Suppressor macrophage (primary cell): ENCODE measurements at places on chromosomes 6 and 20.
A peak's percentile ranks its signal among the peaks of the same experiment; 100 is the strongest.

DNA sequence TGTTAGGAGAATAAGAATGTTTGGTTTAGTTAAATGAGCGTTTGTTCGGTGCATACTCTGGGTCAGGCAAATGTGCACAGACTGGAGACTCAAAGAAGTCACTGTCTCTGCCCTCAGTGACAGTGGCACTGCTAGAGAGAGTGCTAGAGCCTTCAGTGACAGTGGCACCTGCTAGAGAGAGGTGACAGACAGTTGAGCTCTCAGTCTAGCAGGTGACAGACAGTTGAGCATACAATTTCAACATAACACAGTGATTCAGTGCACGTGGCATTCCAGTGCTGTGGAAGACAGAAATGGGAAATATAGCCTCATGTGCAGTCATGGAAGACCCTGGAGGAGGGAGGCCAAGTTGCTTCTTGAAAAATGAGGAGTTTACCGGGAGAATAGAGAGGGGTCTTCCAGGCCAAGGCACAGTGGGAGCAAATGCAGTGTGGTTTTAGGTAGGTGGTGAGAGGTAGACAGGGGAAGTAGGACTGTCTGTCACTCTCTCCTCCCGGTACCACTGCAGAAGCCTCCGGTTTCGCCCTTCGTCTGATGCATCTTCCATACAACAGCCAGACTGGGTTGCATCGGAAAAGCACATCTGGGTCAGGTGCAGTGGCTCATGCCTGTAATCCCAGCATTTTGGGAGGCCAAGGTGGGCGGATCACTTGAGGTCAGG is 107.9 kb upstream of the CLDN20 start:
- DNase-seq = no peak

DNA sequence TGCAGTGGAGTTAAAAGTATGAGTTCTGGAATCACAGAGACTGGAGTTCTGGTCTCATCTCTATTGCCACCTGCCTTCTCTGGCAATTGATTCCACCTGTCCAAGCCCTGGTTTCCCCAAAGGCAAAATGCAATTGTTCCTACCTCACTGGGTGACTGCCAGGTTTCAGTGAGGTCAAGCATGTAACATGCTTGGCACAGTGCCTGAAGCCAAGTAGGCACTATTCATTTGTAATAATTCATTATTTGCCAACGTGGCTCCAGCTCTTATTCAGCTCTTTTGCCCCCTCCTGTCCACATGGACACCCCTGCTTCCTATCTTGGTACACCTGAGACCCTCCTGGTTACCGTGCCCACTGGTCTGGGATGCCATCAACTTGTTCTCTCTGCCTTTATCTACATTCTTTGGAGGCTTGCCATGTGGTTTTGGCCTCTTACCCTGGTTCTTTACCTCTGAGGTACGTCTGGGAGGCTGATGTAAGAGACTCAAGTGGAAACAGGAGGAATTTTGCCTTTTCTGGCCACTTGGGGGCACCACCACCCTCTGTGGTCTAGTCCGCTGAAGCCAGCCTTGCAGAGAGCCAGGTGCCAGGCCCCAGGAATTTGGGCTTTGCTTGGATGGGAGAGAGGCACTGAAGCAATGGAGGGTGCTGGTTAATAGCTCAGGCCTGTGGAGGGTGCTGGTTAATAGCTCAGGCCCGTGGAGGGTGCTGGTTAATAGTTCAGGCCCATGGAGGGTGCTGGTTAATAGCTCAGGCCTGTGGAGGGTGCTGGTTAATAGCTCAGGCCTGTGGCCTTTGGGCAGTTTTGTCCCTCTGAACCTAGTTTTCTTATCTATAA is 1.7 kb downstream of the KCNK15 start:
- DNase-seq = peak; percentile 73

DNA sequence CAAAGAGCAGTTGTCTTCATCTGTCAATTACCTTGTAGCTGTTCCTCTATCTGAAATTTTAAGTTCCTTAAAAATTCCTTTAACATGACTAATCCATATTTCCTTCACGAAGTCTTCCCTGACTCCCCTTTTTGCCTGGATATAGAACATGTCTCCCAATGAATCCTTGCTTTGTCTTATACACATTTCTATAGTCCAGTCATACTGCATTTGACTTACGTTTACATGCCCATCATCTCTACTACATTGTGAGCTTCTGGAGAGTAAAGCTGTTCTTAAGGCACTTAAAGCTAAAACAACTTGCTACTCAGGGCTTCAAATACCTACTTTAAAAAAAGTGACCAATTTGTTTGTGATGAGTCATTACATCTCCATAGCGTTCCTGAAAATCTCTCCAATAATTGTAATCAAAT is 4.9 kb downstream of the REV3L start:
- no peak for DNase-seq

DNA sequence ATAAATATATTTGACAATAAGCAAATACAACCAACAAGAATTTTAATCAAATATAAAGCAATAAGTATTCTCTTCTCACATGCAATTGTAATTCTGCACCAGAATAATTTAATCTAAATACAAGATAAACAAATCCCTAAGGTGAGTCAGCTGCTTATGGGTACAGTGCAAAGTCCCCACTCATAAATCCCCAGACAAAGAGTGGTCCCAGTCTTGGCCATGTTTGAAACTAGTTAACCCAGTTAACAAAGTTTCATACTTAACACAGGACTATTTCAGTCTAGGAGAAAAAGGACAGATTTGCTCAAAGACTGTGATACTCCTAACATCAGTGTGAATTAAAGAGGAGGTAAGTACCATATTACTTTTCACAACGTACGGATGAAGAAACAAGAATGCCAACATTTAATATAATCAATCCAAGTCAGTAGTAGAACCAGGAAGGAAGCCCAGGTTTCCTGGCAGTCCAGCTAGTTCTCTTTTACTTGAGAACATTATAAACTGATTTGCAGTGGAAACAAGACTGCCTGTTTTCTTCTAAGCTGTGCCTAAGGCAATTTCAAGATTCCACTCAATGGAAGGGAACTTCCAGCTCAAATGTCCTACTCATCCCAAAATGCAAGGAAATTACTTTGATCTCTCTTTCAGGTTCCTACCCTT is 10.4 kb downstream of the SAMD3 start:
- DNase-seq = no peak

GRCh38 chr6:11141295-11141694 is 29.8 kb upstream of the ERVFRD-1 start:
- peak; percentile 66 for DNase-seq
